ENCODE measurements at places on chromosomes 2 and 18.

- DNase-seq, result no peak
Observed at GRCh38 chr2:206802654-206803514, 37.5 kb downstream of the FASTKD2 start.

- no peak for DNase-seq
Observed at GRCh38 chr18:77572537-77572936, 322.9 kb downstream of the GALR1 start.

- DNase-seq, result peak; percentile 54
Observed at GRCh38 chr2:217975626-217976025, 27.2 kb downstream of the TNS1 start.

DNA sequence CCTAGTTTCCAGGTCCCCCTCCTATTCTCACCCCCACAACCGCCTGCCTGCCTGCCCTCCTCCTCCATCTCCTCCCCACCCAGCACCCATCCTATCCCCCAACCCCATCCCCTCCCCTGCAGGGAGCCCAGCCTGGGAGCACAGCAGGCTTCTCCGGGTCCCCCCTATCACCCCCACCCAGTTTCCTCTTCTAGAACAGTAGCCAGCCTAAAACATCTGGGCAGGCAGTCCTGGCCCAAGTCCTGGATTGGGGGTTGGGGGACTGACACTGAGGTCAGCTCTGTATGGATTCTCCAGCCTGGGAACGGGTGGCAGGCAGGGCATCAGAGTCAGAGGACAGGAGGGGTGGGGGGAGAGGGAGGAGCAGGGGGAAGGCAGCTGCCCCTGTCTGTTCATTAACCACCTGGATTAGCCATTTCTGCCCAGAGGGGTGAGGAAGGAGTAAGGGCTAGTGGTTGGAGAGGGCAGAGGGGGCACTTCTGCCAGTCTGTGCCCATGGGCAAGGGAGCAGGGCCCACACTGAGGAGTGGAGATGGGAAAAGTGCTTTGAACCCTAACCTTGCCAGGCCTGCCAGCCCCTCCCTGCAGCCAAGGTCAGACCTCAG is 60.0 kb downstream of the TNS1 start:
- no peak for DNase-seq

DNA sequence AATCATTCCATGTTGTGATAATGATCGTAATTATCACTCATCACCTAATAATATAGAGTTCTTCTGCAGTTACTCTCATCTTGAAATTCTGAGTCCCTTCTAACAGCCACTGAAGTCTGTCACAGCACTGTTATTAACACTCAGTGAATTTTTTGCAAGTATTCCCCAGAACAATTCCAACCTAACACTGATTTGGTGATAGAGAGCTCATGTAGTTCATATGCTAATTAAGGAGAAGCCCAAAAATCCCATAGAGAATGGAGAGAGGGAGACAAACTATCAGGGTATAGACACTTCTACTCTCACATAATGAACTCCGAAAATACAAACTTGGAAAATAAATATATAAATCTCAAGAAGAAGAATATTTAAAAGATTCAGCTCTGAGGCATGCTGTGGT is 1253.4 kb upstream of the NXPH2 start:
- no peak for DNase-seq

GRCh38 chr2:172842511-172843265 is 107.0 kb downstream of the RAPGEF4 start:
- no peak for DNase-seq

Measured in sigmoid colon (tissue), 7 donors.